ENCODE measurements at places on chromosomes 12 and 14.

GRCh38 chr12:48285751-48286650 lies 64.7 kb downstream of the ZNF641 start:
- DNase-seq: no peak

DNA sequence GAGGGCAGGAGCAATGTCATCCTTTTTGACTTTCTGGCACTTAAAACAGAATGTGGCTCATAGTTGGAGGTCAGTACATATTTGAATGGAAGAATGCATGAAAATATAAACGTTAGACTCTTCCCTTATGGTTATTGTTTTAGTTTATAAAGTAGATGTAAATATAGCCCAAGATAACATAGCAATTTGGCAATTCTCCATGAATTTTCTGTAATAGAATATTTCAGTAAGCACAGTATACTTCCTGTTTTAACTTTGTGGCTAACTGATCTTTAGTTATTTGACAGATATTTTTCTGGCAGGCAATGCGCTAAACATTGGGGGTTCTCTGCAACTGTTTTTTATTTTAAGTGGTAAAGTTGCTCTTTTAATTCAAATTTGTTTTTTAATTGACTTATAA lies 763.0 kb downstream of the NRXN3 start:
- DNase-seq: no peak

GRCh38 chr14:36333119-36333518 lies 12.7 kb upstream of the MBIP start:
- no peak for DNase-seq

- no peak for DNase-seq
Observed at GRCh38 chr14:39107591-39107996, 4.6 kb upstream of the SEC23A start.

DNA sequence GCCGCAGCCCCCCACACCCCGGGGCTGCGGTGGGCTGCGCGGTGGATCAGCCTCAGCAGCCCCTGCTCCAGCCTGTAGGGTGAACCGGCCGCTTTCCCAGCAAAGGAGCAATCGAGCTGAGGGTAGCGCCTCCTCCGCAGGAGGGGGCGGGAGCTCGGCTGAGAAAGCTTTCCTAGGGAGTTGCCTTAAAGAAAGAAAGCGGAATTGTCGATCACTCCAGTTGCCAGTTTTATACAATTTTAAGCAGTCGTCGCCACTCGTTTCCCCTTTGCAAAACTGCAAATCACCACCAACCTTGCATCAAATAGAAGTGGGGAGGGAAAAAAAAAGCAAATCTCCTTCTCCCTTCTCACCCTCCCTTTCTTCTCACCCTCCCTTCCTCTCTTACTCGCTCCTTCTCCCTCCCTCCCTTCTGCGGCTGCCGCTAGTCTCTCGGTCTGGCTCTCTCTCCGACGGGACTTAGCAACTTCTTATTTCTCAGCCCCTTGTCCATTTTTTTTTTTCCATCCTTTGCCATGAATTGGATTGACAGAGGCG lies at the start of gene PDE3A:
Gene PDE3A (plus strand): TSS at position 424 of the 537 bp plus-strand sequence. CDS start 748 bp downstream, outside the sequence.
- peak; percentile 81 for DNase-seq

DNA sequence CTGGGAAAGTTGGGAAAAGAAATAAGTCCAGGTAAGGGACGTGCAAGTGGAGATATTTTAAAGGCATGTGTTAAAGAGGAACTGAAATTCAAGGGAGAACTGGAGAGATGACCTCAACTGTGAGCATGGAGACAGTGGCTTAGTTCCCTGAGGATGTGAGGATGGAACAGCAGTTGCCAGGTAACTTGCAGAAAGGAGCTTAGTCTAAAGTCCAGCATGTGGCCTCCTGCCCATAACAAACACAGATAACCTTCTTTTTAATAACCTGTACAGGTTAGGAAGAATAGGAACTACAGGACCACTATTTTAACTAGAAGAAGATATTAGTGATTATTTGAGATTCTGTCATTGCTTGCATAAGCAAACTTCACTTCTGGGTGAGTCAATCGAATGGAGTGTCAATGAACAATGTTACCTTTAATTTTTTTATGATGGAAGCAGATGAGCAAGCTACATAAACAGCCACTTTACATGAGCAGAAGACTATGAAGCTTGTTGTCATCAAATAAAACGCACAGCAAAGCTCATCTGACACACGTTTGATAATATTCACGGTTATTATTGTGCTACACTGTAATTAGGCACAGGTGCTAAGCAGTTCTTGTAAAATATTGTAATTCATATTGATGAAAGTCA lies 291.7 kb upstream of the DDHD1 start:
- DNase-seq: no peak

DNA sequence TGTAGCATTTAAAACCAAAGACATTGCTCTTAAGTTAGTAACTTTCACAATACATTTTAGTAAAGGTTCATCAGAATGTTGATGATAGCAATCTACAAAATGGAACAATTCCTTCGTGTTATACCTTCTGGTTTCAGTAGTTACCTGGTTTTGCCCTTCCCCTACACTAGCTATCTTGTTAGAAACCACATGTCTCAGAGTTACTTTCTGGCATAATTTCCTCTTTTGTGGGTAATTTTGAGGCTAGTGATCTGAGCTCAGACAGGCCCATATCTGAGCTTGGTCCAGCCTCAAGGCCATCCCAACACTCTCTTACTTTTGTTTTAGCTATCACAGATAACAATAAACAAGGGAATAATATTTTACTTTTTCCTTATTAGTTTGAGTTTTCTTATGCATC lies 196.9 kb downstream of the KITLG start:
- no peak for DNase-seq

GRCh38 chr14:23294734-23295561 lies 7.7 kb downstream of the PPP1R3E start:
- DNase-seq: peak; percentile 54

GRCh38 chr12:80038062-80038560 lies 61.2 kb upstream of the OTOGL start:
- no peak for DNase-seq

DNA sequence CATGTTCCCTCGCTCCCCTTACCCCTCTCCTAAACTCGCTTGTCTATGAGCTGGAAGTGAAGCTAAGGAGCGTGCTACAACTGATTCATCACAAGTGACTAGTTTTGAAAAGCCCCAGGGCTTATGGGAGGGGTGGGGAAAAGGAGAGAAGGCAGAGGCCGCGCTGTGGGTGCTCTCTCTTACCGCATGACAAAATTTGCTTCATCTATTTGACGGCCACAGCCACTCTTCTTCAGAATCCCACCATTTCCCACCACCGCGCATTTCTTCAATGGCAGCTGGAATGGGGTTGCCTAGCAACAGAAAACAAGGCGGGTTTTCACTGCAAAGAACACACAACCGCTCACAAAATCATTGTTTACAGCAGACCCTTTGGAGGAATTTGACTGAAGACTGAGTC lies 79.4 kb downstream of the ST8SIA1 start:
- no peak for DNase-seq

- DNase-seq: no peak
Observed at GRCh38 chr12:46267575-46267824, 1.3 kb downstream of the SLC38A1 start.

- no peak for DNase-seq
Observed at GRCh38 chr12:89354612-89355067, 2.3 kb upstream of the DUSP6 start.

- DNase-seq: no peak
Observed at GRCh38 chr14:92861856-92862745, 60.8 kb upstream of the CHGA start.

GRCh38 chr14:98466807-98467206 lies 805.2 kb downstream of the BCL11B start:
- DNase-seq: no peak

DNA sequence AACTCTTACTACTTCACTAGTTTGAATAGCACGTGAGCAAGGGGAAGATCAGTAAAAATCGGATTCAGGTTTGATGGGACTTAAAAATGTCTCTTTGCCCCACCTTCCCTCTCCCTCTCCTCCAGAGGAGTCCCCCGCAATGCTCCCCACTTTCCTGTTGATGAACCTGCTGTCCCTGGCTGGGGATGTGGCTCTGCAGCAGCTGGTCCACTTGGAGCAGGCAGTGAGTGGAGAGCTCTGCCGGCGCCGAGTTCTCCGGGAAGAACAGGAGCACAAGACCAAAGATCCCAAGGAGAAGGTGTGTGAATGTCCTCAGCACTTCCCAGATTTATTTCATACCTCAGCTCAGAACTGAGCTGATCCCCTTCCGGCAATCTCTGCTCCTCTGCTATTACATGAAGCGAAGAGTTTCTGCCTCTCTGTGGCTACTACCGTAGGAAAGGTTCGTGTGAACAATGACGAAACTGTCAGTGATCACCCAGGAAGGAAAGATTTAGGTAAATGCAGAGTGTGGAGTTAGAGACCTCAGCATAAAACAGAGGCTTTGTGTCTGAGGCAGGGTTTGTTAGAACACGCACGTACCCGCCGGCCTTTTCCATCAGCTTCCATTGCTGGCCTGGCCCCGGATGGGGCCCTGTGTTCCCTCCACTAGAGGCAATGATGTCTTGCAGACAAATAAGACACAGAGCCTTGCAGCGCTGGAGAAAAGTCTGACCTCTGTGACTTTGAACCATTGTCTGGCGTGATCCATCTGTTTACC lies 7.4 kb upstream of the GAPDH start:
- DNase-seq: no peak

DNA sequence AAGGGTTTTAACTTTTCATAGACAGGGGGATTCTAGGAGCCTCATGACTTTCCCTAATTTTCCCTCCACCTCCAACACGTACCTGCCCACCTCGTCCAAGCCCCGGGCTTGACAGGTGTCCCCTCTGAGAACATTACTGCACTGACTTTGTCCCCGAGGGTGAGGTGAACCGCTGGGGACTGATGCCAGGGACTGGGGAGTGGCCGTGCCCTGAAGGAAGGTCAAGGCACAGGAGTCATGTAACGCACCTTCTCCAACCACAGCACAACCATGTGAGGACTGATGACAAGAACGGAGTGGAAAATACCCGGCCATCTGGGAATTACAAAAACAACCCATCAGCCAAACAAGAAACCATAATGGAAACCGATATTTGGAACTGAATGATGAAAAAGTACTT lies 214.7 kb upstream of the C14orf180 start:
- DNase-seq: no peak

GRCh38 chr12:90086281-90086680 lies 377.6 kb upstream of the ATP2B1 start:
- DNase-seq: no peak

DNA sequence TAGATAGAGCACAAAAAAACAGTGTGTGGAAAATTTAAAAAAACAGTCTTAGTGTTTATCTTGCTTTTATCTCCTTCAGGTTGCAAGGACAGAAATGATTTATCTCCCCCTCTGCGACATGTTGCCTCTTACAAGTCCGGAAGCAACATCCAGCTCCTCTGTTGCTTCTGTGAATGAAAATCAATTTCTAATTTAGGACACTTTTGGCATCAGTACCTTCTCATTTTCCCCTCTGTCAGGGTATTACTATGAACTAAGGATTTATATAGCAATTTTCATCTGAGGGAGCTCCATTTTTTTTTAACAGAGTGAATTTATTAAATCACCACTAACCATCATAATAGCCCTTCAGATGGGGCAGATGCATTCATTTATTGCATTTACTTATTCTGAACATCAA lies 116.6 kb upstream of the PLXNC1 start:
- no peak for DNase-seq

- DNase-seq: peak; percentile 85
Observed at GRCh38 chr12:26125400-26126339, 833 bp upstream of the BHLHE41 start.

DNA sequence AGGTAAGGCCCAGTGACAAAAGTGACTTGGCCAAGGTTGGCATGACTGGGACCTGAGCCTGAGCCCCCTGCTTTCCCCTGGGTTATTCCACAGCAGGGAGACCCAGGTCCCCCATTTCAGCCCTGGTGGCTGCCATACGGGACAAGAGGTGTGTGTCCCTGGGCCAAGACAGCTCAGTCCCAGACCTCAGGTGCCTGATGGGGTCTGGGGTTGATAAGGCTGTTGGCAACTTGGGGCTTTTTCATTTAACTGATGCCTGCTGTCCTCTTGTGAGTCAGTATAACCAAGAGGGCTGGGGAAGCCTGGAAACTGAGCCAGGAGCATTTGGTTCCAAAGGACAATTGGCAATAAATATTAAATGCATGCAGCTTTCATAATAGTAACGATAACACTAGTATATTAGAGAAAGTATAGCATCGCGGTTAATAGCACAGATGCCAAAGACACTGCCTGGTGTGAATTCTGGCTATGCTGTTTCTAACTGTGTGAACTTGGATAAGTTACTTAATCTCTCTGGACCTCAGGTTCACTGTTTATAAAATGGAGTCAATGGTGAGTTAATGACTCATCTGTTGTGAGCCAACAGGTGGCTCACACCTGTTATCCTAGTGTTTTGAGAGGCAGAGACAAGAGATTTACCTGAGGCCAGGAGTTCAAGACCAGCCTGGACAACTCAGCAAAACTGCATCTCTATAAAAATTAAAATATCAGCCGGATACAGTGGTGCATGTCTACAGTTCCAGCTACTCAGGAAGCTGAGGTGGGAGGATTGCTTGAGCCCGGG lies 898 bp downstream of the SDSL start:
- no peak for DNase-seq
